ENCODE measurements at places on chromosomes 7 and 10. TPM values are rescaled to one million over a fixed set of nuclear protein-coding genes. Genes with fewer than 3 reads are reported as not detected.

Gene FFAR4
- 0.17 TPM for polyA plus RNA-seq

Gene SRRM3
- 5.7 TPM for polyA plus RNA-seq

Gene ARL3
- polyA plus RNA-seq: 22.7 TPM

Gene SLC26A4
- polyA plus RNA-seq: 0.12 TPM

Gene FGFR2
- polyA plus RNA-seq: 0.21 TPM

Gene CNPY1
- not detected for polyA plus RNA-seq

Gene TMEM209
- 12.8 TPM for polyA plus RNA-seq

Gene SNCG
- 7.4 TPM for polyA plus RNA-seq

Gene AKR1D1
- not detected for polyA plus RNA-seq

Gene TMEM184A
- 14.3 TPM for polyA plus RNA-seq

Gene TFAM
- 66.9 TPM for polyA plus RNA-seq

Gene GSAP
- polyA plus RNA-seq: 4.9 TPM
